ENCODE measurements at places on chromosomes 5 and 9.

DNA sequence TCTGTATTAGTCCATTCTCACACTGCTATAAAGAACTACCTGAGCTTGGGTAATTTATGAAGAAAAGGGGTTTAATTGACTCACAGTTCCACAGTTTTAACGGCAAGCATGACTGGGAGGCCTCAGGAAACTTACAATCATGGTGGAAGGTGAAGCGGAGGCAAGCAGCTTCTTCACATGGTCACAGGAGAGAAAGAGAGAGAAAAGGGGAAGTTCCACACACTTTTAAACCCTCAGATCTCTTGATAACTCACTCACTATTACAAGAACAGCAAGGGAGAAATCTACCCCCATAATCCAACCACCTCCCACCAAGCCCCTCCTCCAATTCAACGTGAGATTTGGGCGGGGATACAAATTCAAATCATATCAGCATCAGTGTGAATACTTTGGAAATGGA lies 133.4 kb upstream of the SLC30A5 start:
- DNase-seq = no peak

- no peak for DNase-seq
These were observed 402.1 kb downstream of the DIRAS2 start for GRCh38 chr9:90240541-90240940.

- DNase-seq = no peak
These were observed 417.1 kb downstream of the CSNK1G3 start for GRCh38 chr5:123929055-123929474.

DNA sequence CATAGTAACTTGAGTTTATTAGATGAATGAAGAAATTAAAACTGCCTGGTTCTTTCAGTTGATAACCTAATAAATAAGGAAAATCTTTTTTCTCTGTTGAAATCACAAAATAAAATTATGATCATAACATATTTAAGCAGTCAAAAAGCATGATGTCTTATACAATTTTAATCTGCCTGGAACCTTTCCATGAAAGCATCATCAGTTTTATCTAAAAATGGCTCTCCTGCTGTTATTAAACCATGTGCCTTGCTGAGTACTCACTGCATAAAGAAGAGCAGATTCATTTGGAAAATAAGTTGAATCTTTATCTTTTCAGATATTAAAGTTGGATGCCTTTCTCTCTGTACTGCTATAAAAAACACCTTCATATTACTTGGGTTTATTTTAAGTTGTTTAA lies 148.8 kb downstream of the SLC24A2 start:
- DNase-seq = no peak

- no peak for DNase-seq
These were observed 3.8 kb downstream of the BRINP1 start for GRCh38 chr9:119365291-119366027.

GRCh38 chr5:159189310-159189709 lies 20.0 kb downstream of the RNF145 start:
- DNase-seq = no peak

Measured in kidney epithelial cell (primary cell).